ENCODE measurements at places on chromosomes 5 and 9.

GRCh38 chr5:34717426-34718327, 61.5 kb downstream of the RAI14 start:
- peak; percentile 99 for DNase-seq

GRCh38 chr5:173298213-173298926, 29.8 kb downstream of the STC2 start:
- no peak for DNase-seq

- DNase-seq = no peak
Observed at GRCh38 chr5:142935014-142935413, 164.8 kb downstream of the ARHGAP26 start.

DNA sequence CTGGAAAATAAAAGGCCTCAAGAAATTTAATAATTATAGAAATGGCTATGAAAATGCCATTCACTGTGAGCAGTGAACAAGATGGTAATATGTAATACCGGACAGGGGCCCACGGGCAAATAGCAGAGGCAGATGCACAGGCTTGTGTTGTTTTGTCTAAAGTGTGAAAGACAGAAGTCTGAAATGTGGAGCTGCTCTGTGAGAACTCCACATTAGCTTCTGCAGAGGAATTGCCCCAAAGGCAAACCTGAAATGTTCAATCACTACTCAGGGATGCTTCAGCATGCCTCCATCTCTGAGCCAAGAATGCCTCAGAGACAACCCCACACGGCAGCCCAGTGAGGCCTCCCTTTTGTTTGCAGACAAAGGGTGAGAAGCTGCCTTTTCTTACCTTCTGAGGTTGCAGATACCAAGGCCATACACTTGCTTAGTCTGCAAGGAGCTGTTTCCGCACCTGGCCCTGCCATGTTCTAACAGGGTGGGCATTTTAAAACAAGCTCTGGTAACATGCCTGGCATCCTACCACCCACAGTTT, 124.3 kb upstream of the CXCL14 start:
- DNase-seq = no peak

DNA sequence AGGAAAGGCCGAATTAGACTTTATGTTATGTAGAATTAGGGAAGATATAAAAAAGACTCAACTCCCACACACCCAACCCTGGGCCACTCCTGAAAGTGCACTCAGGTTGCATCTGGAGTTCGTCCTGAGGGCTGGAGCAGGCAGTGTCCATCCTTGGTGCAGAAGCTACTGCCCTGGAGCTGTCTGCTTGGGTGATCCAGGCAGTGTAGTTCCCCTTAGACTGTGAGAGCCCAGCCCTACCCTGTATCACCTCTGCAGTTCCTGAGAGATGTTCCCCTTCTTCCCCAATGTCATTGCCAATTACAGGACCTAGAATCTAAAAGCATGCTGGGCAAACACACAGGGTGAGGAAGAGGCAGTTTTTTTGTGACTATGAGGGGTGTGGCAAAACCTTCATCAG, 368.3 kb upstream of the ST8SIA4 start:
- no peak for DNase-seq

- no peak for DNase-seq
Observed at GRCh38 chr5:168885324-168886120, 306.4 kb upstream of the PANK3 start.

DNA sequence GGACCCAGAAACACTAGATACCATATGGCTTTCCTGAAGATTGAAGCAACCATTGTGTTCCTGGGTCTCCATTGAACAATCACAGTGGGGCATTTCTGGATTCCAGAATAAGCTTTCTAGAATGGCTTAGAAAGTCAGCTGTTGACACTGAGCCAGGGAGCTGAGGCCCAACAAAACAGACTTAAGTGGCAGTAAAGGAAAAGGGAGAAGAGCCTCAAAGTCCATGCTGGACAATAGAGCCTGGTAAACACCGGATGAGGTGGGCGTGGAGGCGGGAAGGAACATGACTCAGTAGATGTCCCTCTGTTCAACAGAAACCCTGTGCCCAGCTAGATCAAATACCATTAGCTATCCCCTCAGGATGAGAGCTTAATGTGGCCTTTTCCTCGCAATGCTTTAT, 14.8 kb downstream of the SPARC start:
- peak; percentile 80 for DNase-seq

DNA sequence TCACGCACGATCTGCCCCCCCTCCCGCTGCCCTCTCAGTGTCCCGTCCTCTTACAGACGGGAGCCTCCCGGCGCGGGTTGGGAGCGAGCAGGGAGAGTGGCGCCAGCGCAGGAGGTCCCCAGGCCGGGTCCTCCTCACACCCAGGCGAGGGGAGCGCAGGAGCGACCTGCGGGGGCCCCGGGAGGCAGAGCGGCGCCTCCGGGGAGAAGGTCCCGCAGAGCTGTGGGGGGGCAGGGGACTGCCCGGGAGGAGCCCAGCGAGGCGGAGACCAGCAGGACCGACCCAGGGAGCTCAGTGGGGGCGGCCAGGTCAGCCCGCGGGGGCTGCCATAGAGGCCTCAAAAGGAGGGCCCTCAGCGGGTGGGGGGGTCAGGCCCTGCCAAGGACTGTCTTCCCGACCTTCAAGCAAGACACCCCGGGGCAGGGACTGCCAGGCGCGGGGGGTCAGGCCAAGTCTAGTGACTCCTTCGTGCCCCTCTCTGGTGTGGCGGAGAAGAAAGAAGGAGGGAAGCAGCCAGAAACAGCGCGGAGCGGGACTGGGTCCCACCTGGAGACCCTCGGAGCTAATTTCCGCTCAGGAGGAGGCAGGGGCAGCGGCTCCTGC, 123.3 kb upstream of the ERCC6L2 start:
- DNase-seq = no peak

DNA sequence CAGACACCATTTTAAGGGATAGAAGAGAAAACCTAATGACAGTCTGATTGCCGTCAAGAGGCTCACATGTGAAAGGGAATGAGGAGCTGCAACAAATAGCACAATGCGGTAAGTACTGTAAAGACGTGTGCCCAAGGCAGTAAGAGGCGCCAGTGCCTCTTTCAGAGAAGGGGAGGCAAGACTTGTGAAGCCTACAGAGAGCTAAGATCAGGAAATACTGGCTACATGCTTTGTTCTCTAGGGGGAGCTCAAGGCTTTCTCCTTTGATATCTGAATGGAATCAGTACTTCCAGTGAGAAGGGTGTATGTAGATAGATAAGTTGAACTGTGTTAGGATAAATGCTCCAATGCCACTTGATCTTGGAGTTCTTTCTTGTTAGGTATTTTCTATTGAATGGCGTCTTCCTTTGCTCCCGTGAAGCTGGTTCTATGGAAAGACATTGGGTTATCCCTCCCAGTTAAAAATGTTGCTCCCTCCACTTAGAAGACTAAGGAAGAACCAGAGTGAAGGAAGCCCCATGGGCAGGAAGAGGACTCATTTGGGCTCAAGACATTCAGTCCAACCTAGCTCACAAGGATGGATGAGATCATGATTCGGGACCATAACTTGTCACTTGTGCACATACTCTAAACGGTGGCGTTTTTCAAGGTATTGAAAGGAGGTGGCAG, 23.5 kb upstream of the ALDOB start:
- DNase-seq = peak; percentile 85

DNA sequence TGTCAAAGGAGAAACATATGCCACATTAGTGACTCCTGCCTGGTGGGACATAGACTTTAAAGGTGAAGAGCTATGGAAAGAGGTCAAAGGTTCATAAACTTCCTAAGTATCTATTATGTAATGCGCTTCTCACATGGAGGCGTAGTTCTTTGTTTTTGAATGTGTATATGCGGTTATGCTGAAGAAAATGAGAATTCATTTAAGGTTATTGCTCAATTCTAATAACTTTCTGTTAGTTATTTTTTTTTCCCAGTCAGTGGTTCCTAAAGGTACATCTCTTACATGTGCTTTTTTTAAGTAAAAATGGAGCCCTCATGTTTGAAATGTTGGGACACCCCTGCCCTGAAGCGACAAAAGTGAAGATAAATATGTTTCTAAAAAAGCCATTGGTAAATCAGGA, 156.2 kb downstream of the SPATA31D1 start:
- DNase-seq = no peak

DNA sequence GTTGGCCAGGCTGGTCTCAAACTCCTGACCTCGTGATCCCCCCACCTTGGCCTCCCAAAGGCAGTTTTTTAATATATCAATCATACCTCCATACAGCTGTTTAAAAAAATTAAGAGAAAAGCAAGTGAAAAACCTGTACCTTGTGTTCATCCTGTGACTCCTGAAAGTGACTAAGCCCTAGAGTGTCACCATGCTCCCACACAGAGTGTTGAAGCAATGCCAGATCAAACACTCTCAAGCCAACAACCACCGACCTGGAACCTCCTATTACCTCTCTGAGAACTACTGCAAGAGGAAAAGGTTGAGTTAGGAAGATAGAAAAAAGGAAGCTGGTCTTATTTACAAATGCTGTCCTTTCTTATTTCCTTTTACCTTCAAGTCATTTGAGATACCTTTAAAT, 123.5 kb downstream of the RASEF start:
- no peak for DNase-seq

Measured in iris pigment epithelial cell (primary cell).